ENCODE measurements at places on chromosomes 5 and 9.

DNA sequence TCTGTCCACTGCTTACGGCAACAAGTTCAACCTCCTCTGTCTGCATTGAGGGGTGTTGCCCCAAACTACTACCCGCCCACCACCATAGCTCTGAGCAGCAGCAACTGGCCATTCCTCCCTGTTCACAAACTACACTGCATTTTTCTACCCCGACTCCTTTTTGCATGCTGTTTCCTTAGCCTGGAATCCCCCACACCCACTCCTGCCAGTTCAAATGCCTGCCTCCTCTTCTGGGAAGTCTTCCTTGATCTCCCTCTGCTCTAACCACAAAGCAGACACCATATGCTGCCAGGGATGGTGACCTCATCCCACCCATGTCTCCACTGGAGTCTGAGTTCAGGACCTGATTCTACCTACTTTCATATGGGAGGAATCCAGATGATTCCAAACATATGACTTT, 13.3 kb downstream of the ALDH1B1 start:
- DNase-seq, result no peak

DNA sequence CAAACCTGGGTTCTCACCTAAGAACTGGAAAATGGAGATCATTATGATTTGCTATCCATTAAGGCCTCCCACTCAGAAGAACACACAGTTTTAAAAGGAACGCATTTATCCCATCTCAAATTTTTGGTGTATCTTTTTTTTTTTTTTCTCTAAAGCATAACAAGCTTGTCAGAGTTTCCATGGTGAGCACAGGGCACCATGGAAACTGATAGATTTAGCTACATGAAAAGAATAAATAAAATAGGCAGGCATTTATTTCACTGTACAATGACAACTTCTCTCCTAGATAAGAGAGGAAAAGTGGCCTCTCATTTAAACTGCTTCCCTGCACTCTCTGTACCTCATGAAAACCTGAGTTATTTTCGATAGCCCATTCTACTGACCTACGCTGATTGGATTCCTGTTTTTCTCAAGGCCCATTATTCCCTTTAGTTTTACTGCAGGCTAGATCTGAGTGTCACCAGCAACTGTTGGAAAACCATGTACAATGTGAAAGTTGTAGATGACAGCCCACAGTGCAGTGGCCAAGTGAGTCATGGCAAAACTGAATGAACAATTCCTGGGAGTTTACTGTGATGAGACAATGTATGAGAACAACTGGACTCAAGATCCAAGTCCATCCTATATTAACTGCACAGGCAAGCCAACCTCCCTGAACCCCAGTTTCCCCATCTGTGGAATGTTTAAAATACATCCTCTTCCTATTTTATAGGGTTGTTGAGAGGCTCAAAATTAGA, 4.3 kb upstream of the GDA start:
- no peak for DNase-seq

GRCh38 chr5:62600560-62601252, 22.1 kb downstream of the LRRC70 start:
- DNase-seq, result no peak

DNA sequence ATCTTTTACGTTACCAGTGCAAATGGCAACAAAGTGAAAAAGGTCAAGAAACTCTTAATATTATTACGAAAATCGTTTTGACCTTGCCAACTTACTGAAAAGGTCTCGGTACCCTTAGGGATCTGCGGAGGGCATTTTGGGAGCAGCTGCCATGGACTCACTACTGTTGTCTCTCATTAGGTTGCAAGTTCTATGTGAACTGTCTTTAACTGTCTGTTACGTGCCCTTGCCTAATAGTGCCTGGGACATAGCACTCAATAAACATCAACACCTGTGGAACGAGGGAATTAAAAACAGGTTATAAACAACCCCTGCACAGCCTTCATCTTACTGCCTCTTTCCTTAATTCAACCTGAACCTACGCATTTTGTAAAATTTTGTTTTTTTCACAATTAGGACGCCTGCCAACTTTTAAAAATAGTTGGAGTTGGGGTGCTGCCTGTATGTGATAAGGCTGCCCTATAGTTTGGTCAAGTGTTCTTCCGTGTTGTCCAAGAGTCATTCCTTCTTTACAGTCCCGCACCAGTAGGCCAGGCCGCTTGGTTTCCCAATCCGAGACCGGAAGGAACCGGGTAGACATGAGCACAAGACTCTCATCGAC, 527 bp upstream of the SREK1 start:
- no peak for DNase-seq

- no peak for DNase-seq
These were observed 62.0 kb downstream of the AMBP start for GRCh38 chr9:114016101-114016500.

DNA sequence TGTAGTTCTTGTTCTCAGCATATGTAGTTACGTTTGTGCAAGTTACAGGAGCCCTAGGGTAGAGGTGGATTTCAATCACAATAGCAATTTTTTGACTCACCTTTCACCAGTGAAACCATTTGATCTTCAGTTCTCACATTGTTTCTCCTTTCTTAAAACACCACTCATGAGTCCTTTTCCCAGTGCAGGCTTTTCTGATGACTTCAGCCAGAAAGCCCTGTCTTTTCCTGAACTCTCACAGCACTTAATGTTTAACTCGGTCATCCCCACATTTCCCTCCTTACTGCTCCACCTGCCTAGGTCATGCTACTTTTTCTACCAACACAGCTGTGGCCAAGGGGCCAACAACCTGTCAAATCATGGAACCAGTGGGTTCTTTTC, 37.9 kb downstream of the ARHGEF28 start:
- no peak for DNase-seq

GRCh38 chr9:34069831-34070230, 21.1 kb upstream of the UBAP2 start:
- DNase-seq, result no peak

GRCh38 chr9:75918154-75918553, 27.7 kb downstream of the PCSK5 start:
- DNase-seq, result no peak

Data from HEK293T (cell line).